Iris pigment epithelial cell (primary cell): ENCODE measurements at places on chromosomes 6 and 20.

- peak; percentile 66 for DNase-seq
Measured at GRCh38 chr6:149127212-149127611, 190.3 kb upstream of the TAB2 start.

DNA sequence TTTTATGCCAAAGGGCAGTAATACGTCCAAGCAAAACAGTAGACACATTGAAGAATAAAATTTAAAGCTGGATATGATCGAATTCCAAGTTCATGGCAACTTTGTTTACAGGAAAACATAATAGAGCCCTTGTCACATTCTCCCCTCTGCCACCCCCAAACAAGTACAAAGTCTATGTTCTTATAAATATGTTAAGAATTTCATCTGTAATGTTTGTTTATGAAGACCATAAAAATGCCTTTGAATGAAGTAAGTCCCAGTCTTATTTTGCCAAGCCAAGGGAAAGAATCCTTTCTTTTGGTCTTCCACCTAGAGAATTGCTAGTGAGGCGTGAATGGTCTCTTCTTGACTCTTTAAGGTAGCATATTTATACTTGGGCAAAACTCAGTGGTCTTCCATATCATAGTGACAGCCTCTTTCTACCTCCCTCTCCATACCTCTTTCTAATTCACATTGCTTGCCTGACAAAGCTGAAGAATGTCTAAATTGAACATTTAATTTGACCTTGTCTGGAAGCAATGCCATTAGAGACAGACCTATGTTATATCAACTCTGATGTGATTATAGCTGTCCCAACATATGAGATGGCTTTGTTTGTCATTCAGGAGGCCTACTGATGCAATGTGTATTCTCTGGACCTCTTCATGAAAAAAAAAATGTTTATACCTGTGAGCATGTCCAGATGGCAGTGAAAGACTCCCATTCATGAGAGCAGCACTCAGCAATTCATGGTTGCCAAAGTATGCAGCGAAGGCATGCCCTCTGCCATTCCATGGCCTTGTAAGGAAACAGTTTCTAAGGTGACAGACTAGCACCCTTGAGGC lies 70.6 kb upstream of the CCN2 start:
- DNase-seq, result no peak

DNA sequence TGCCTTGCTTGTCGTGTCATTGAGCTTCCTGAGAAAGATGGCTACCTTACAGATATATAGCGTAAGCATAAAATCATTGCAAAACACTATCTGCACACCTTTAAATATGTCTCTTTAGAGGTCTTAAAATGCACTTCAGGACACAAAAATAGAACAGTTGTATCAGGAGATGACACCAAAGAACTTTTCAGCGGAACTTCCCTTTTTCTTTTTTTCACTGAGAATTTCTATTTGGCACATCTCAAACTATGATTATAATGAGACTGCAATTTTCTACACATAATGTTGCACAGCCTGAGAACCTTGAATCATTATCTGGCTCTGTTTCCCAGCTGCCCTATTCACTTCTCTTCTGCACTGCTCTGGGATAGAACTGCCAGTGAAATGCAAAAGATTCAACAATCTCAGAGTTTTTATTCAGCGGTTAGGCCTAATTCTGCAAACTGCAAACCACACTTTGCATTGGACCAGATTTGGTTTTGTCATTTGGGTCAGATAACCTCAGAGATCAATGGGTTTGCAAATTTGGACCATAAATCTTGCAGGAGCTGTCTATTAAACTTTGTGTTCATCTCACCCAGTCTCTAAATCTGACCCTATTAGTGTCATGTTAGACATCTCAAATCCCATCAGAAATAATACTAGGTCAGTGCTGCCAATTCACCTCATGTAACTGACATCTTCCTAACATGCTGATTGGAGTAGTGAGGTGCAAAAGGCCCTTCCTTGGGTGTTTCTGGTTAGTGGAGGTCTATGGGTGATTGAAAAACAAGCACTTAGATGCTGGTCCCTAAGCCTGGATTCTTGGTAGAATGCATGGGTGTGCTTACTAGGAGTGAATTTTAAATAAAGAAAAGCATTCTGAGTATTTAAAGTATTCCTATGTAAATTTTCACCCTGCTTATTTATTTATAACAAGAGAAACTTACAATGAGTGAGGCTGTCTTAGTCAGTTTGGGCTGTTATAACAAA lies 382.7 kb downstream of the UTRN start:
- no peak for DNase-seq

DNA sequence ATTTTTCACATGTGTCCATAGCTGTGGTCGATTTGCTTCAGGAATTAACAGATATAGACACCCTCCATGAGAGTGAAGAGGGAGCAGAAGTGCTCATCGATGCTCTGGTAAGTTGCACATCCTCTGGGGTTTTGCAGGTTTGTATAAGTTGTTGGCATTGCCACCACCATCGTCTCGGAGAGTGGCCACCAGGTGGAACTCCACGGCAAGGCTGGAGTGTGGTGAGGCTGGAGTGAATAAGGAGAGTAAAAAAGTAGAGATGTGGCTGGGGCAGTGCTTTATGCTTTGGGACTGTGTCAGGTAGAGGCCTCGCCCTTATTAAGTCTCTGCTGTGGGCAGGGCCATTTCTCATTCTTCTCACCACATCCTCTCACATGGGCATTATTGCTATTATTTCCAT lies 63.7 kb downstream of the CTNNBL1 start:
- DNase-seq, result no peak

- no peak for DNase-seq
Measured at GRCh38 chr6:28371280-28371679, 21.5 kb downstream of the ZKSCAN3 start.

DNA sequence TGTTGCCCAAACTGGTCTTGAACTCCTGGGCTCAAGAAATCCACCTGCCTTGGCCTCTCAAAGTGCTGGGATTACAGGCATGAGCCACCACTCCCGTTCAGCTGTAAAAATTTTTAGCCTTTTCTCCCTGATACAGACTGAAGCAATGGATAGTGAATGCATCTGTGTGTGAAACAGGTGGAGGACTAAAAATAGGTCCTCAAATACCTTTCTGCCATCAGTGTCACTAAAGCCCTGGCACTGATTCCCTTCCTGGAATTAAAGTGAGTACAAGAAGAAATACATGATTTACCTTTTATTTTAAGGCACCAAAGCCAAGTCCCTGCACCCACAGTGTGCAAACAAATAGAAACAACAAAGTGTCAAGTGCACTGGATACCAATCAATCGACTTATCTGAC lies 25.1 kb downstream of the TULP4 start:
- no peak for DNase-seq

DNA sequence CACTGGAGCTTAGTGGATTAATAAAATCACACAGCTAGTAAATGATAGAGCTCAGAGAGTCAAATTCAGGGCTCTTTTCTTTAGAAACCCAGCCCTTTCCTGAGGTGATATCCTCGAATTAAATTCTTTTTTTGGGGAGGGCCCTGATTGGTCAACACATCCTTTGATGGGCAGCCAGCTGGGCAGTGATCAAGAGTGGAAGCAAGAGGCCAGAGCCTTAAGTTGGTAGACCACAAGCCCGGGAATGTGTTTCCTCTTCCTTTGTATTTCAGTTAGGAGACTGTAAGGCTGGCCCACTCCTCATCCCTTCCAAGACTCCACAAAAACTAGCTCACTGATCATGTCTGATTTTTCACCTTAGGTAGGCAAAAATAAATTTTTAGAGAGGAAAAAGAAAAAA lies 640.5 kb downstream of the DHX35 start:
- no peak for DNase-seq

- DNase-seq, result peak; percentile 81
Measured at GRCh38 chr6:106254636-106255035, 70.9 kb downstream of the ATG5 start.

- no peak for DNase-seq
Measured at GRCh38 chr6:3745566-3746118, 5.9 kb downstream of the PXDC1 start.
